ENCODE measurements at places on chromosomes 6 and 20. TPM values are rescaled to one million over a fixed set of nuclear protein-coding genes. Genes with fewer than 3 reads are reported as not detected.

DNA sequence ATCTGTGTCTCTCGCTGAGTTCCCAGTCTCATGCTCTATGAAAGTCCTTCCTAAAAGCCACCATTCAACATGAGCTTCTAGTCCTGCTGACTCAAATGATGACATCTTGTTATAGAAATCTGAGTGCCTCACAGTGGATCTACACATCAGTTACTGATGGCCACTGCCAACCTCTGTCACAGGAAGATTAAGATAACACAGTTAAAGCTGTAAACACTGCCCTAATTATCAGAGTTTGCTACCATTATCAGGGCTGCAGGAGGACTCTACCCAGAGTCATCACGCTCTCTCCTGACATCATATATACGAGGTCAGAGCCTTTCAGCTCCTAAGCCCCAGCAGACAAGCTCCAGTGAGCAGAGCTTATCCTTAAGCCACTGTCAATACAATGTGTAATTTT lies 63.2 kb downstream of the HIVEP2 start:
- DNase-seq: no peak

DNA sequence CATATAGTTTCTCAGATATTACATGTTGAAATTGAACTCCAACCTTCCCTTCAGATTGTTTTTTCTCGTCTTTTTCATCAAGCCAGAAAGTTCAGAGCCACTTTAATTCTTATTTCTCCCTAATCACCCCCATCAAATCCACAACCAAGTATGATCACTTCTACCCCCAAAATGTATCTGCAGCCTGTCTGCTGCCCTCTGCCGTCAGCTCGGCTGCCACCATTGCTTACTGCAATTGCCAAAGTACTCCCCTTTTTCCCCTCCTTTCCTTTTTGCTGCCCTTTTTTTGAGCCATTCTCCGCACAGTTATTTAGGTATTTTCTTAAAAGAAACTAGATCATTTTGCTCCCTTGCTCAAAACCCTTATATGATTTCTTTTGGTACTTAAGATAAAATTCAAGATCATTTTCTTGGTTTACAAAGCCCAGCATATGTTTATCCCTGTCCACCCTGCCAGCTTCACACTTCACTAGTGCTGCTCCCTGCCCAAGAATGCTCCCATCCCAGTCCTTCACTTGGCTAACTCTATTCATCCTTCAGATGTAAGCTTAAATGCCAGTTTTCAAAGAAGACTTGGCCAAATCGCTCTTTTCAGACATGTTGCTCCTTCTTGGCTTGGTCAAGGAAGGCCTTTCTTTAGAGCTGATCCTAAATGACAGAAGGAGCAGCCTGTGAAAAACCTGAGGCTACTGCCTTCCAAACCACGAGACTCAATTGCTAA lies 63.7 kb downstream of the SH3BGRL2 start:
- no peak for DNase-seq

DNA sequence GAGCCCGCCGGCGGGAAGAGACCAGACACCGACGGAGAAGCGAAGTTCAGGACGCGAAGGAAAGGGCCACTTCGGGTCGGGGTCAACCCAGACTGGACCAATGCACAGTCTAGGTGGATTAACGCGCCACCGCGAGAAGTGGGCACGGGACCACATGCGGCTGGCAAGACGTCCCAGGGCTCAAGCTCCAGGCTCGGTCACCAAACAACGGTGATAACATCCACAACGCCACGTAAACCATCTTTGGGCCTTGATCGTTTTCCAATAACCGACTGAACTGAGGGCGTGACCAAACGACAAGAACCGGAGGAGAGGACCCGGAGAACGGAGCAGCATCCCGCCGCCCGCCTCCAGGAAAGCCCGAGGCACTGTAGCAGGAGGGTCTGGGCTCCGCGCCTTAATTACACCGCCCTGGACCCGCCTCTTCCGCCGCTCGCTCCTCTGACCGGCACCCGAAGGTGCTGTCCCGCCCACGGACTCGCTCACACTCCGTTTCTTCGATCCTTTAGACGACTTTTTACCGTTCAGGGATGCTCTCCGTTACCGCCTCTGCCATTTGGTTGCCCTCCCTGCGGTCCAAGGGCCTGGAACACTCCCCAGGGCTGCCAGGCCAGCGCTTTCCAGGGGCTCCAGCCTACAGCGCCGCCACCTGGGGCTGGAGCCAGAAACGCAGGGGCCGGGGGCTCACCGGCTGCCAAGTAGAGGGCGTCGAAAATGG lies 44.1 kb downstream of the DPPA5 start:
- peak; percentile 71 for DNase-seq

DNA sequence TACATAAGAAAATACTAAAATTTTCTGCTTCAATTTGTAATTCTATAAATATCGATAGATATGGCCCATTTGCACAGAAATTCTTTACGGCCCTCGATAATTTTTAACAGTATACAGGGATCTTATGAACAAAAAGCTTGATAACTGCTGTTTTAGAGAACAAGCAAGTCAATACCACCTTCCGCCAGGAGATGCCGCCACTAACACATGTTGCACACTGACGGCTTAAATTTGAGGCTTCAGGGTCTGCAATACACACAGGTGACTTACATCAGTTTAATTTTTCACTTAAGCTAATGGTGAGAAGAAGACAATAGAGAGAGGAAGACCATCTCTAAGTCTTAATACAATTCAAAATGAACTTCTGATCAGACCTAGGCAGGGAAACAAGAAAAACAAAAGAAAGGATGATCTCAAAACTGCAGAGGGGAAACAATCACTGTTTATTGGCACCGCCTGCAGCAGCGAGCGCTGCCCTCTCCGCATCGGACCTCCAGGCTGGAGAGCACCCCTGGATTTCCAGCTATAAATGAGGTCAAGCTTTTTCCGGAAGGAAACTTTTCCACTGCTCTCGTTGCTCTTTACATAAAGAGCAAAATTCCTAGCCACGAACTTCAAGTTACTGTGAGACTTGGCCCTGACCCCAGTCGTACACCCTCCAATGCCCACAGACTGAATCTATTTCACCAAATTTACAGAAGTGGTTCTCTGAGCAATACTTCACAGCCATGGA lies 53.9 kb downstream of the OTOR start:
- peak; percentile 71 for DNase-seq

- no peak for DNase-seq
Measured at GRCh38 chr20:2984956-2985661, 58.3 kb upstream of the GNRH2 start.

- no peak for DNase-seq
Measured at GRCh38 chr20:57712341-57712740, 2.5 kb upstream of the PMEPA1 start.

- DNase-seq: no peak
Measured at GRCh38 chr20:38392356-38392755, 42.8 kb downstream of the SNHG17 start.

GRCh38 chr6:170203212-170203611 lies 87.7 kb downstream of the DLL1 start:
- peak; percentile 11 for DNase-seq

DNA sequence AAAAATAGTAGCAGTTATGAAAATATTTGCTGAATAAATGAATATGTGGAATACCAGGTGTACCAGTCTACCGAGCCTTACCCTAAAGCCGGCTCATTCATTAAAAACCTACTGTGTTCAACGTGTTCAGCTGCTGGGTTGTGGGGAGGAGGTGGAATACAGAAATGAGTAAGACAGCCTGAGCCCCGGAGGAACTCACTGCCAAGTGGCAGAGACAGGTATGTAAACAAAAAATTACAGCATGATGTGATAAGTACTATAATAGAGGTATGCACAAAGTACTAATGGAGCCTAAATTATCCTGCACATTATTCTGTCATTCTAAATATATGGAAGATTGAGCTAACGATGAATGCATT lies 6.8 kb upstream of the ADTRP start:
- no peak for DNase-seq

- DNase-seq: no peak
Measured at GRCh38 chr6:52516269-52516668, 60.6 kb downstream of the TRAM2 start.

DNA sequence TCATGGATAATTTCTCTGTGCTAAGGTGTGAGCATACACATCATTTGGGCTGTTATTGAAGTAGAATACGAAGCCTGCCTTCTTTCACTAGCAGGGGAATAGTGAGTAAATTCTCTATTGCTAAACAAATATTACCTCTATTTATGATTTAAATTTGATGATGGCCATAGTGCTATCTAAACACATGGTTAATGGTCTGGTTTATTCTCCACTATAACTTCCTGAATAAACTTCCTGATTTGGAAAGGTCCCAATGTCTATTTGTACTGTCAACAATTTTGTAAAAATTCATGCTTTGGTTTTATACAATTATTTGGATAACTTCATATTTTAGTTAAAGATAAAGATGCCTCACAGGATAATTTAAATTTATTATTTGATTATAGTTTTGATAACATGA lies 400.8 kb downstream of the ARHGAP18 start:
- DNase-seq: no peak

RBBP8NL gene
- total RNA-seq: not detected

AVP gene
- not detected for total RNA-seq

CFAP61 gene
- 23.8 TPM for total RNA-seq

LAMA5 gene
- total RNA-seq: 110 TPM

Data from left ventricle myocardium superior (tissue), 1 donor.